Tibial artery (tissue), 4 donors: ENCODE measurements at places on chromosomes 4 and X.

DNA sequence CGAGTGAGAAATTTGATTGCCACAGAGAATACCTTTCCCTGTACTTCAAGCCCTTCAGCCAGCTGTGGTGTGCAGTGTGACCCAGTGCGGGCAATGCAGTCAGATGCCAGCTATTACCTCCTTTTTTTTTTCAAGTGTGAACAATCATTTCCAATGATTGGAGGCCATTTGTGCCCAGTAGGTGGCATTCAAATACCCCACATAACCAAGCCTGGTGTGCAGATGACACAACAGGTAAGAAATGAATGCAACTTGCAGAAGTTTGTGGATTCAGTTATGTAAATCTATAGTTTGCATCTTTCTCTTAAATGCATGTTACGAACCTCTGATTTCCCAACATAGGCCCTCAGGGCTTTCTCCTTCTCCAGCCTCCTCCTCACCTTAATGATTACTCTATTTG, 98.0 kb downstream of the CLCN4 start:
- DNase-seq = no peak

- DNase-seq = no peak
Measured at GRCh38 chrX:22999696-23000223, at the start of gene DDX53. Gene DDX53, plus strand, starts transcription at chrX:22999960. Its CDS starts 98 bp downstream, at chrX:23000058.

DNA sequence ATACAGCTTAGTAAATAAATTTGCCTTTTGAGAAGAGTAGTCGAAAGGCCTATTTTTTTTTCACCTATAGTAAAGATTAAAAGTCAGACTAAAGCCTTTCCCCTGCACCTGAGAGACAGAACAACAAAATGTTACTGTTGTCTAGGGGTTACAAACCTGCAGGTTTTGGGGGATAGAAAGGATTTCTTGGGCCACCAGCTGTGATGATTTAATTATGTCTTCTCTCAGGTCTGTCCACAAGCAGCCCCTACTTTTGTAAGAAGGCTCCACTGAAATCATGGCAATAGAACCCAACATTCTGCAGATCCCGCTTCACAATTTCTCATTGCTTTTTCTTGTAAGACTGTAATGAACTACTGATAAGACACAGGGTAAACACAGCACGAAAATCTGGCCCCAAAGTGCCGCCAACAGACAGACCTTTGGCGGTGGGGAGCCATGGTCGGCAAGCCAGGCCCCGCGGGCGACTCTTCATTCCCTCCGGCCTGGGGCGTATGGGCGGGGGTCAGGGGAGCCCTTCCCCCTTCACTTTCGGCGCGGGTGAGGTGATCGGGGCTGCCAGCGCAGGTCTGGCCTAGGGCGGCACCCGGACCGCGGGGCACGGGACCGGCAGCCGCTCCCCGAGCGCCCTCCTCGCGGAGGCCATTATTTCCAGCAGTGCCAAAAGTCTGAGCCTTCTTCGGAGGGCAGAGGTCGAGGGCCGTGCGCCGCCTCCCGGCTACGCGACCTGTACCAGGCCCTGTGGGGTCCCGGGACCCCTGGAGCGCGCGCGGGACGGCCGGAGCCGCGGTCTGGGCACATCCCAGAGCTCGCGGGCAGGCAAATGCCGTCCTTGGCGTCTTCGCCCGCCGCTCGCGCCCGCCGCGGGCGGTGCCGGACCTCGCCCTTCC, 812 bp upstream of the KDM6A start:
- peak; percentile 23 for DNase-seq

GRCh38 chr4:17096692-17097091, 198.2 kb upstream of the LDB2 start:
- no peak for DNase-seq

- no peak for DNase-seq
Measured at GRCh38 chr4:140286456-140286855, 87.0 kb upstream of the SCOC start.

DNA sequence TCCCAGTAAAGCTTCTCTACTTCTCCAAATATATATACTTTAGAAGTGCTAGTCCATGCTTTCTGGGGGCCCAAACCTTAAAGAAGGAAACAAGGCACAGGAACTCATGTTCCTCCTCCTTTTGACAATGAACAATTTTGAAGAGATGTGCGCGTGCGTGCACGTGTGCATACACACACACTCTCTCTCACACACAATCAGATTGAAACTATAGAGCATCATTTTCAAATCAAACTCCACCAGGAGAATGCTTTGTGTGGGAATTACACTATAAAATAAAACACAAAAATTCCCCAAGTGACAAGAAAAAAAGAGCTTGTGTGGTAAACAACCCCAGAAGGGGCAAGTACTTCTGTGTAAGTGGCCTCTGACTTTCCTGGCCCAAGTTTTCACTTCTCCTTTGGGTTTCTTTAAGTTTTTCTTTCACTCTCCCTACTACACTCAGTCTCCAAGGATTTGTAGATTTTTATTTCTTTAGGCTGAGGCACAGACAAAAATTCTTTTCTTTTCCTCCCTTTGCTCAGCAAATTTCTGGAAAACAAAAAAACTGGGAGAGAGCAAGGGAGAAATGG, 46.6 kb upstream of the SHISA3 start:
- DNase-seq = no peak

- DNase-seq = no peak
Measured at GRCh38 chr4:7251321-7251720, 59.0 kb downstream of the SORCS2 start.

GRCh38 chrX:54294306-54294705, 63.5 kb downstream of the WNK3 start:
- DNase-seq = no peak

DNA sequence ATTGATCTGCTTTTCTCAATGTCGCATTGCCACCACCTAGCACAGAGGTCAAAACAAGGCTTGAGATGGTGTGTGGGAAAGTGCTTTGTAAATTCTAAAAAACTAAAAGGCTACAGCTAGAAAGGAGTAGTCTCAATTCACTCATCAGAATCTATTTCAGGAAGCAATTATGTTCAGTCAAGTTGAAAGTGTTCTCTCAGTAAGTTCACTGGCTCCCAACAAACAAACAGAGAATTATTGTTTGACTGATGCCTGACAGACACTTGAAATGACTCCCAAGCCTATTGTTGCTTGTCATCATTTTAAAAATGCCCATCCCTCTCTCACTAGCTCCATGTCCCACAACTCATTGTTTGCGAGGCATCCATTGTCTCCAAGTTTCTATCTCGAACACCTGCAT, 419.6 kb upstream of the CPEB2 start:
- DNase-seq = no peak

DNA sequence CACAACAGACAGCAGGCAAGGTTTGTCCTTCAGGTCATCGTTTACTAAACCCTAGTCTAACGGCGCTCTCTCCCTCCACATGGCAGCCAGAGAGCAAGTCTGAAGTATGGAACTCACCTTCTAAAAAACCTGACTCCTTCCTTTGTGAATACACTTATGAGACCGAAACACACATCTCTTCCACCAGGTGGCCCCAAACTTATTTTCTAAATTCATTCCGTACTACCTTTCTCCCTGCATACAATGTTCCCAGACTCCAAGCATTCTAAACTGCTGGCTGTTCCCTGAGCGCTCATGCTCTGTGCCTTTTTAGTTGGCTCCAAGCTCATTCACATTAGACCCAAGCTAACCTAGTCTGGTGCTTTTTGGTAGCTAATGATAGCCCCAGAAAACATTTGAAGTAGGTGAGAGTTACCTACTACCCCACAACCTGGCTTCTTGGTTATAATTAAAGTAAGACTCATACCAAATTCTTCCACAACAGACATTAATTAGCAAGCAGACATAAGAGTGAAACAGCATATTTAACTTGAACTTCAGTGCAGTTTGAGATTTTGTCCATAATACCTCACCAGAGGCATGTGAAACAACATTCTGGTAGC, 67.6 kb upstream of the DCLK2 start:
- DNase-seq = peak; percentile 36

GRCh38 chrX:20260885-20261284, 5.8 kb downstream of the RPS6KA3 start:
- no peak for DNase-seq

DNA sequence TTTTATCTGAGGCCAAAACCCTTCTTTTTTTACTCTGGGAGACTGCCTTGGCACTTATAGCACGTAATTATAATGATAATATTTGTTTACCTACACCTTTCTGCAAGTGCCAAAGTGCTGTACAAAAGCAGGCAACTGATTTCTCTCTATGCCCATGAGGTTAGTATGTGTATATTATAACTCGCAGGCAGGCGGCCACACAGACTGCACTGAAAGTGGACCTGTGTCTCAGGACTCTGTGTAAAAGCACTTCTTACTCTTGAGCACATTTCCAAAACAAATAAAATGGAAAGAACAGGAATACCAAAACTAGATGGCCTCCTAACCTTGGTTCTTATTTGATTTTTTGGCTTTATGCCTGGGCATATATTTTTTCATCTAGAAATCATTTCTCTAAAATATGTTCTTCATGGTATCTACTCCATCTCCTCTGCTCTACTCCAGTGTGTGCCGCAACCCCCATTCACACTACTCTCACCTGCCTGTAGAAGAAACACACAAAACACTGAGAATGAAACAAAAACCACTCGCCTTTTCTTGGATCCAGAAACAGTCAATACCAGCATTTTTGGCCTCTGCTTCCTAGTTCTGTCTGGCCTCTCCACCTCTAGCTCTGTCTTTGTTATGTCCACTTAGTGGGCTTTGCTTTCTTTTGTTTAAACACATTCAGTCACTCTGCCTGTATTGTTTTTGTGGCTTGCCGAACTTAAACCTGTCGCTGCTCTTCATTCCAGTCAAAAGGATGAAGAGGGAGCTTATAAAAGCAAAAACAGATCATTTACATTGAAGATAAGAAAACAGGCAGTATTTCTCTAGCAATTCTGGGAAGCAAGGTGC, 934.5 kb upstream of the TENM3 start:
- no peak for DNase-seq

DNA sequence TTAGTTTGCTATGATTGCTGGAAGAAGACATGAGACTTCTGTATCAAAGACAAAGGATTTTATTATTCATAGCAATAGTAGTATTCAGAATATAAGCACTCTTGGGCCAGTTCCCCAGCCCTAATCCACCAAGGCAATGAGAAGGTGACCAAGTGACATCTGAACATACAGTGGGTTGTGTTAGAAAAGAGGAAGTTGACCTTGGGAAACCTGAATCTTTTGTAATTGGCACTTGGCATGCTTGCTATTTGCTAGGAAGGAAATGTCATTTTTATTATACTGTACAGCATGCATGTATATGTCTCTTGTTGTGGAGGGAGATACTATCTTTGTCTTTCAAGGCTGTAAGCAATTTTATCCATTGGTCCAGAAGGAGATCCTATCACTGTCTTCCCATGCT, 216.1 kb upstream of the FAT1 start:
- no peak for DNase-seq

- no peak for DNase-seq
Measured at GRCh38 chr4:152700151-152700550, 20.4 kb upstream of the TMEM154 start.

- no peak for DNase-seq
Measured at GRCh38 chr4:152360045-152360410, 175.9 kb downstream of the FBXW7 start.

DNA sequence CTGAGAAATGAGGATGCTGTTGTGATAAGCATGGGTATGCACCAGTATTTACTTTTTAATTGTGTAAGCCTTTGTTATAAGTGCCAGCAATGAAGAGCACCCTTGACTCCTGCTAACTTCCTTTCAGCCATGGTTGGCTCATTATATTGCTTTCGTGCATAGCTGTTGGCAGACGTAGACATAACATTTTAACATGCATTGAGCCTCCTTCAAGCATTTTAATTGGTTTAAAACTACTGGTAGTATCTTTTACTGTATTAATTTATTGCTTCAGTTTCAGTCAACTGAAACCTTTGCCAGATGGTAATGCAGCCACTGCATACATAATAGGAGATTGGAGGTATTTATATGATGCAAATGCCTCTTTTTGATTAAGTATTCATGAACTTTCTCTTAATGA, 1285.4 kb downstream of the PCDH18 start:
- DNase-seq = no peak

DNA sequence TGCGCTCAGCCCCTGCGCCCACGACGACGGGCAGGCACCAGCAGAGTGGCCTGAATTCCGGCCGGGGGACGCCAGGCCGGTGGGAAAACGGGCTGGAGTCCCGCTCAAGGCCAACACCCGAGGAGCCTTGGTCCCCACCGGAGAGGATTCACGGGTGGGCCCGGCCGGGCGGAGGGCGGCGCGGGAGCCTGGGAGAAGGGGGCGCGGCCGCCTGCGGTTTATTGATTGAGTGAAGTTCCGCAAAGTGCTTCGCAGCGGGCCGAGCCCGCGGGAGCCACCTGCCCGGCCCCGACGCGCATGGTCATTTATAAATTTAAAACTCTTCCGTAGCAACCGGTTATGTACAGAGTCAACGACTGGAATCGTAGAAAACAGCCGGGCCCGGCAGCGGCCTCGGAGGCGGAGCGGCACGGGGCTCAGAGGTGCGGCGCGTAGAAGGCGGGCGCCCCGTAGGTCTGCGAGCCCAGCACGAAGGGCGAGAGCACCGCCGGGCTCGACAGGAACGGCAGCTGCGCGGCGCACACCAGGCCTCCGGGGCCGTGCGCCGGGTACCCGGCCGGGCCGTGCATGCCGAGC, 3.6 kb downstream of the NKX1-1 start:
- peak; percentile 47 for DNase-seq

DNA sequence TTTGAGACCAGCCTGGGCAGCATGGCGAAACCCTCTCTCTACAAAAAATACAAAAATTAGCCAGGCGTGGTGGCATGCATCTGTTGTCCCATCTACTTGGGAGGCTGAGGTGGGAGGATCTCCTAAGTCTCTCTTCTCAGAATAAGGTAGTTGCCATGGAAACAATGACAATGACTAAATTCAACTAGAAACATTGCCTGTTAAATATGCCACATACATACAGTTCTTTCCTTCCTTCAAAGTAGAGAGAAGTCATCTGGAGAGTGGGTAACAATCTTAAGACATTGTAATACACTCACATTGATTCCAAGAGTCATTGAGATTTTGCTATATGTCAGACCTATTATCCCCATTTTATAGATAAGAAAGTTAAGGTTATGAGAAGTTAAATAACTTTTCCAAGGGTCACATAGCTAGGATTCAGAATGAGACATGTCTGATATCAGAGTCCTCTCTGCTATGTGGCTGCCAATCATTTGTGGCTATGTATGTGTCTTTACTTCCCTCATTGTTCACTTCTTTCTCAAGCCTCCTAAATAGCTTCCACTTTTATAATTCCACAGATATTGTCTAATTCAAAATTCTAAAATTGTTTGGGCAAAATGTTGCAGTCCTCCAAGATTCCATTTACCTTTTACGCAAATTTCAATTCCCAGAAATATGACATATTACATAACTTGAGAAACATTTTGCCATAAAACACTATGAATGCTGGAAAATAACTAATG, 37.2 kb upstream of the RAPGEF2 start:
- DNase-seq = no peak

DNA sequence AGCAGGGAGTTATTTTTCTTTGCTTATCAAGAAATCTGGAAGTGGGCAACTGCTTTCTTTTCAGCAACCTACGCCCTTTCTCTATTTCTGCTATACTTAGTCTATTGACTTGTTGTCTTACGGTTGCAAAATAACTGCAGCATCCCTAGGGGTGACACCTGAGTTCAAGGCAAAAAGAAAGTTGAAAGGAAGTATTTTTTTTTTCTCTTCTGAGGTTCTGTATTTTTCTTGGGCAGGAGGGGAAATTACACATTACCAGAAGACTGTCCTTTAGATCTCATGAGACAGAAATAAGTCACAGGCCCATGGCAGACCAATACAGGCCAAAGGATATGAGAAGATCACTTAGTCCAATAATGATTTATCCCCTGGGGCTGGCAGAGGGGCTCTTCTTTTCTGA, 204.7 kb upstream of the CASK start:
- no peak for DNase-seq
